ENCODE measurements at places on chromosomes 11 and 22. TPM values are rescaled to one million over a fixed set of nuclear protein-coding genes. Genes with fewer than 3 reads are reported as not detected.

Gene GAL3ST1
- 4.8 TPM for total RNA-seq

Gene CD3D
- total RNA-seq = 394 TPM

Gene MRPL23
- total RNA-seq = 46.9 TPM

Gene TRIM48
- total RNA-seq = not detected

Gene OR8D4
- not detected for total RNA-seq

Gene CNIH2
- total RNA-seq = 12.3 TPM

Gene GLYATL2
- not detected for total RNA-seq

Gene OR6T1
- not detected for total RNA-seq

Gene ADORA2A
- total RNA-seq = 22.5 TPM
